ENCODE measurements at places on chromosomes 1 and 21.

DNA sequence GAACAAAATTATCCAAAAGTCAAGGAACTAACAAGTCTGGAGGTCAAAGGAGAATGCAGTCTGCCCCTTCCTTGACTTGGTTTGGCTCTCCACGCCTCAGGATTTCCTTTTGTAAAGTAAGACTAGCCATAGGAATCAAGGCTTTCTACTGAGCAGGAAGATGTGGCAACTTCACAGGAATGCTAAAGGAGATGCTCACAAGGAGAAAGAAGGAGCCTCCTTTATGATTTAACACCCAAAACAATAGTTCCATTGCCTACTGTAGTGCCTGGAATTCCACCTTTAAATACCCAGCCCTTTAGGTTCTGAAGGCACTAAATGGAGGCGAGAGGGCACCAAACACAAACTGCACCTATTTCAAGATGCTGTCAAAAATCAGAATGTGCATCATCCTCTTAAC, 176.3 kb upstream of the NFIA start:
- DNase-seq = no peak

DNA sequence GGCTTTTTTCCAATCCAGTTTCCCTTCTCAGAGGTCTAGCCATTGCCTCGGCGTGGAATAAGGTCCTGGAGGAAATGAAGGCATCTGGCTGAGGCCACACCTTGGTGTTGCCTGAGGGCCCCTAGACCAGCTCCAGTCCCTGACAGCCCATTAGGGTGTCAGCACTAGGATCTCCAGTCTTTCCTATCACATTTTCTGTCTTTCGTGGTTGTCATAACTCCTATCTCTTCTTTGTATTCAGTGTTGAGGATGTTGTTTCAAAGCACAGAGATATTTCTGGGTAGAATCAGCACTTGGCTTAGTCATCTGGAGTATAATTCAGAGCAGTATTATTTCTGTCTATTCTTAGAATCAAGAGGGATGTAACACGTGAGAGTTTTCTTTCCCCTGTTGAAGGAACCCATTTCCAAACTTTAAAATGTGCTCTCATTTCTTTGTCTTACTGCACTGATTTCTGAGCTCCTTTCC, 844.3 kb downstream of the KCNT2 start:
- no peak for DNase-seq

GRCh38 chr1:23481026-23481597, 2.9 kb downstream of the ASAP3 start:
- no peak for DNase-seq

DNA sequence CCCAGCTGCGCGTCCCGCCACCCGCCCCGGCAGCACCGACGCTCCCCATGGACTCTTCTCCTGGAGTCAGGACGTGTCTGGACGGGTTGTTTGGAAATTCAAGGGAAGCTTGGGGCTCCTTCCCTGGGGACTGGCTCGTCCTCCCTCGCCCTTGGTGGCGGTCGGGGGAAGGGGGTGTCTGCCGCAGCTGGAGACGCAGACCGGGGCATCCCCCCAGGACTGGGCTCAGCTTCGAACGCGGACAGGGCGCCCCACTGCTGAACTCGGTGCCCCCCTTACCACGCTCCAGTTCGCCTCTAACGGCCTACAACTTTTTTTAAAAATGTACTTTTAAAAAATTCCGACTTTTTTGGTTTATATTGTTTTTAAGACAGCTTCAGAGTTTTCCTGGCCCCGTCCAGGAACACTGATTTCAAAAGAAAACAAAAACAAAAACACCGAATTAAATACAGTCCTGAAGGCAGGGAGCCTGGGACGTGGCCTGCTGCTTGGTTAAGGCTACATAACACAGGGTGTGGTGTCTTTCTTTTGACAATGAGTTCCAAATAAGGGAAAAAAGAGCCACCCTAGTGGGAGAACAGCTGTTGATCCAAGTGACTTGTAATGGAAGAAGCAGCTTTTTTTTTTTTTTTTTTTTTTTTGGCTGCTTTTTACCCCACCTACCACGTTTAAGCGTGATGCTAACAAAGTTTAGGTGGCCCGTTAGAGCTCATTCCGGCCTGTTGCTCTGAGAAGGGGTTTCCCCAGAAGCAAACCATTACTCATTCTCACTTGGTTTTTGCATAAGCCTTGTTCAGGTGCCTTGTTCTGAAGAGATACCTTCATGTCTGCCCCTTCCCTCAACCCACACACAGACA, 862 bp upstream of the DIPK1A start:
- DNase-seq = peak; percentile 86

DNA sequence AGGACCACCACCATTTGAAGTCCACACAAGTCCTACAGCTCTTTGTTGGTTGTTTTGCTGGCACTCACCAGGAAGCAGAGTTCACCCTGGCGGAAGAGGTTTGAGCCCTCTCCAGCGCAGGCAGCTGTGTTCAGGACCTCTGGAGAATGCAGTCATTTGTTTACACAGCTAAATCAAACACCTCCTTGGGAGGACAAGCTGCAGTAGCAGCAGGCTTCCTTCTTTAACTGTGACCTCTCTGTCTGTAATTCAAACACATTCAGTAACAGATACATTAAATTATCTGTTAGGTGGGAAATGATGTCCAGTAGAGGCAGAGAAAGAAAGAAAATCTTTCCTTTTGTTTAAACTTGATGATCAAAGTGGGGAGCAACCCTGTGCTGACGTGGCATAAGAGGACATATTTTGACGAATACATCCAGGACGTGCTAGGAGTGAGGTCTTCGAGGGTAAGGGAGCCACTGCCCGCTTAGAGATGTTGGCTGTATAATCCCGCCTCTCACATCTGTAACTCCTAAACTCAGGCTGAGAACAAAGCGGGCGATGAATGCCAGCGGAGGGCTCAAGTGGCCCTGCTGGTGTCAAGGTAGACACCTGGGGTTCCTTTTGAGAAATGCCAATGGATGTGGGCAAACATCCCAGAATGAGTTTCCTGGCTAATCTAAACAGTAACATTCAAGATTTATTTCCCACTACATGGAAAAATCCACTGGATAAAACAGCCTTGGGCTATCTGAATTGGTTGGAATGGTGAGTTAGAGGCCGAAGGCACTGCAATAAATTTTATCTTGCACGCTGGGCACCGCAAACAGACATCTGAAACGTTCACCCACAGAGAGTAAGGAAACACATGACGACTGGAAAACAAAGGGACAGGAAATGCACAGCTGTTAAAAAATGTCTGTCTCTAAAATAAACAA, 51.7 kb downstream of the ABCA4 start:
- DNase-seq = no peak

DNA sequence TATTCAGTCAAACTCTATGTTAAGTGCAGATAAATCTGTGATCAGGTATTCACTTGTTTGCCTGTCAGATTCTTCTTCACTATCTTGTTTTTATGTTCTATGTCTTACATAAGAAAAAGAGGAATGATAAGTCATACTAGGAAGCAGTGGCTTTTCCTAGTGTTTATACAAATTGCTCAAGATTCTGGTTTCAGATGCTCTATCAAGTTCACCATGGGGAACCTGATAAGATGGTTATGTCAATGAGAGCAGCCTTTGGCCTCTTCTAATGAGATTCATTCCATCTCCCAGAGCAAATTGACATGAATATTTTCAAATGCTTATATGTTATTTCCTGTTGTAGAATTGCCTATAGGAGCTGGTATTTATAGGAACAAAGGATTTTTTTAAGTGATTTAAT, 218.8 kb upstream of the TMPRSS15 start:
- no peak for DNase-seq

GRCh38 chr1:110120960-110121561, 8.8 kb downstream of the UBL4B start:
- no peak for DNase-seq

- no peak for DNase-seq
These were observed 112.5 kb downstream of the ROR1 start for GRCh38 chr1:63886340-63886739.

Data from CD4-positive, alpha-beta T cell treated with Interleukin-6 at 100 ng/mL for 8 hours (primary cell).